ENCODE measurements at places on chromosomes 13 and 19. TPM values are rescaled to one million over a fixed set of nuclear protein-coding genes. Genes with fewer than 3 reads are reported as not detected.

PRODH2 gene
- not detected for total RNA-seq

TRPC4 gene
- total RNA-seq: 0.28 TPM

SPTBN4 gene
- 2.3 TPM for total RNA-seq

PALM gene
- total RNA-seq: 105 TPM

CD22 gene
- total RNA-seq: 0.28 TPM

OBI1 gene
- total RNA-seq: 14.1 TPM

ADGRE2 gene
- not detected for total RNA-seq

DNA sequence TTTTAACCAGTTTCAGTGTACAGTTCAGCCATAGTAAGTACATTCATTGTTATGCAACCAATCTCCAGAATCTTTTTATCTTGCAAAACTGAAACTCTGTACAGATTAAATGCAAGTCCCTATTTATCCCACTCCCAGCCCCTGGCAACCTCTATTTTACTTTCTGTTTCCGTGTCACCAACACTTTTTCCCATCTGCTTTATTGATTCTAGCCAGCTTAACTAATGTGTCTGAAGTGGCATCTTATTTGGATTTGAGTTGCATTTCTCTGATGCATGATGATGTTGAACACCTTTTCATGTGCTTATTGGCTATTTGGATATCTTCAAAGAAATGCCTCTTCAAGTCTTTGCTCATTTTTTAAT, 18.9 kb downstream of the SPATA13 start:
- H3K4me1 ChIP-seq: no peaks in the 10 kb centered on the region
- H3K27me3 ChIP-seq: no peaks in the 10 kb centered on the region
- no peaks in the 10 kb centered on the region for H3K36me3 ChIP-seq
- no peak for DNase-seq

DNA sequence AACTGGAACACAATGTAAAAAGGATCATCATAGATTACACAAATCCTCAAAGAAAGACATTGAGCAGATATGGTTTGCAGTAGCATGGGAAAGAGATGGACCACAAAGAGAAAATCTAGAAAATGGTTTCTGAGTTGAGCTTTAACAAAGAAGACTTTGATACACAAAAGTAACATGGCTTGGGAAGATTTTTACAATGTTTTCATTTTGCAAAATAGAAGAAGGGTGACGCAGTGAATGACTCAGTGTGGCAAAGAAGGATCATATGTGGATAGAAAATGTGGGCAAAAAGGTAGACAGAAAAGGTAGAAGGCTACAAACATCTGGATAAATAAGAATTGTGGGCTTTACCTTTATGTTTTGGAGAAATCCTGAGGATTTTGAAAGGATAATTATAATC, 1220.5 kb downstream of the PCDH17 start:
- no peak overlapping the region for H3K4me3 ChIP-seq
- DNase-seq: no peak
- H3K36me3 ChIP-seq: no peaks in the 10 kb centered on the region
- H3K4me1 ChIP-seq: peaks cover 10% of the 10 kb centered on the region

DNA sequence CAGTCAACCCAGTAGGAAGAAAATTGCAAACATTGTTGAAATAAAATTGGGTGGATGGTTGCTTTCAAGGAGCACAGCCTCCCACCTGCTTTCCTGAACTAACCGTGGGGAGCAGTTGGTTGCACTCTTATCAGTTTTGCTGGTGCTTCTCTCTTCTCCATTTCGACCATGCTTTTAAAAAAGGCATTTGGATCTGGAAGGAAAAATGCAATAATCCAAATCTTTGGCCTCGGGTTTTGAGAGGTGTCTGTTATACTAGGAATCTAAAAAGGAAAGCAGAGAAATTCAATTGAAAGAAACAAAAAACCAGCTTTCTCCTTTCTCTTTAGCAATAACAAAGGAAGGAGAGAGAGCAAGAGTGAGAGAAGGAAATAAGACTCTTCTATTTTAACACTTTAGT, 113.6 kb upstream of the ARGLU1 start:
- no peak overlapping the region for H3K27ac ChIP-seq
- no peak for DNase-seq
- no peak overlapping the region for H3K4me3 ChIP-seq
- H3K27me3 ChIP-seq: no peaks in the 10 kb centered on the region
- H3K36me3 ChIP-seq: no peaks in the 10 kb centered on the region
- H3K4me1 ChIP-seq: no peaks in the 10 kb centered on the region

- H3K36me3 ChIP-seq: peaks cover 32% of the 10 kb centered on the region
- H3K4me1 ChIP-seq: no peaks in the 10 kb centered on the region
- H3K27me3 ChIP-seq: no peaks in the 10 kb centered on the region
- no peak for DNase-seq
- H3K4me3 ChIP-seq: no peak overlapping the region
- H3K27ac ChIP-seq: no peak overlapping the region
These were observed 22.0 kb downstream of the MIER2 start for GRCh38 chr19:322616-323015.

- peaks cover 36% of the 10 kb centered on the region for H3K27me3 ChIP-seq
- H3K4me3 ChIP-seq: peak overlapping the region; percentile 68
- no peak for DNase-seq
These were observed 1.1 kb upstream of the PRKCG start for GRCh38 chr19:53880711-53881481.

GRCh38 chr19:53471916-53472315, 4.4 kb downstream of the ZNF813 start:
- H3K36me3 ChIP-seq: no peaks in the 10 kb centered on the region
- H3K4me1 ChIP-seq: peaks cover 17% of the 10 kb centered on the region
- H3K27me3 ChIP-seq: no peaks in the 10 kb centered on the region

DNA sequence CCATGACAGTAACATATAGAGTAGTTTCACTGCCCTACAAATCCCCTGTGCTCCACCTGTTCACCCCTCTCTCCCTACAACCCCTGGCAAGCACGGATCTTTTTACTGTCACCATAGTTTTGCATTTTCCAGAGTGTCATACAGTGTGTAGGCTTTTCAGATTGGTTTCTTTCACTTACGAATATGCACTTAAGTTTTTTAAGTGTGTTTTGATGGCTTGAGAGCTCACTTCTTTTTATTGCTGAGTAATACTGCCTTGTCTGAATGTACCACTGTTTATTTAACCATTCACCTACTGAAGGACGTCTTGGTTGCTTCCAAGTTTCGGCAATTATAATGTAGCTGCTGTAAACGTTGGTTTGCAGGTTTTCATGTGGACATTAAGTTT, 175.1 kb downstream of the ITGBL1 start:
- no peaks in the 10 kb centered on the region for H3K4me1 ChIP-seq
- no peak overlapping the region for H3K4me3 ChIP-seq
- H3K27ac ChIP-seq: no peak overlapping the region
- DNase-seq: no peak
- no peaks in the 10 kb centered on the region for H3K27me3 ChIP-seq

DNA sequence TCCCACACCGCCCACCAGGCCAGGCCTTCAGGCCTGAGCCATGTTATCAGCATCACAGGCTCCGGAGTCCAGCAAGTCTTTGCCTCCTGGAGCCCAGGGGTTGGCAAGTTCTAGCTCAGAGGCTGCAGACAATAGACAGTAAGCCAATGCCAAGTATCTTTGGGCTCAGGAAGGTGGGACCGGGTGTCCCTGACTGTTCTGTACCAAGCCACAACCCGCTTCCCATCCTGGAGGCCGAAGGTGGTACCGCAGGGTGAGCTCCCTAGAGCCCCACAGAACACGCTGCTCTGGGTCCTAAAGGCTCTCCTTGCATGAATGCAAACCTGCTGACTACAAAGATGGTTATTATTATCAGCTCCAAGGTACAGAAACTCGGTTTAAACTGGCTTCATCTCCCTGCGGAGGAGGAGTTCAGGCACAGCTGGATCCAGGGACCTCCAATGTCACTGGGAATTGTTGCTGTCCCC, 5.5 kb upstream of the FSTL3 start:
- no peak overlapping the region for H3K4me3 ChIP-seq
- H3K36me3 ChIP-seq: no peaks in the 10 kb centered on the region
- H3K27me3 ChIP-seq: no peaks in the 10 kb centered on the region
- no peak overlapping the region for H3K27ac ChIP-seq
- DNase-seq: no peak

- no peak for DNase-seq
- no peak overlapping the region for H3K4me3 ChIP-seq
- H3K27me3 ChIP-seq: peaks cover 100% of the 10 kb centered on the region
These were observed 31.4 kb downstream of the NFIX start for GRCh38 chr19:13026462-13027370.

- peak overlapping the region; percentile 96 for H3K4me3 ChIP-seq
- H3K27me3 ChIP-seq: no peaks in the 10 kb centered on the region
- H3K36me3 ChIP-seq: peaks cover 18% of the 10 kb centered on the region
- no peak for DNase-seq
These were observed 2.0 kb downstream of the CDC34 start for GRCh38 chr19:533364-534058.

GRCh38 chr19:45785781-45786532, 3.7 kb upstream of the DMPK start:
- no peaks in the 10 kb centered on the region for H3K27me3 ChIP-seq
- no peak overlapping the region for H3K4me3 ChIP-seq
- DNase-seq: no peak
- H3K36me3 ChIP-seq: peaks cover 26% of the 10 kb centered on the region

DNA sequence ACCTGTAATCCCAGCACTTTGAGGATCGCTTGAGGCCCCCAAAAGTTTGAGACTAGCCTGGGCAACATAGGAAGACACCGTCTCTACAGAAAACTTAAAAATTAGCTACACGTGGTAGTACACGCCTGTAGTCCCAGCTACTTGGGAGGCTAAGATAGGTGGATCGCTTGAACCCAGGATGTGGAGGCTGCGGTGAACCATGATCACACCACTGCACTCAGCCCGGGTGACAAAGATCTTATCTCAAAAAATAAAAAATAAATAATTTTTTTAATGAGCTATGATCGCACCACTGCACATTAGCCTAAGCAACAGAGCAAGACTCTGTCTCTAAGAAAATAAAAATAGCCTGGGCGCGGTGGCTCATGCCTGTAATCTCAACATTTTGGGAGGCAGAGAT, 6.6 kb downstream of the RCBTB2 start:
- DNase-seq: no peak
- no peak overlapping the region for H3K27ac ChIP-seq
- no peaks in the 10 kb centered on the region for H3K4me1 ChIP-seq
- no peaks in the 10 kb centered on the region for H3K27me3 ChIP-seq
- no peaks in the 10 kb centered on the region for H3K36me3 ChIP-seq

- H3K4me3 ChIP-seq: no peak overlapping the region
- DNase-seq: peak; percentile 39
- H3K27ac ChIP-seq: no peak overlapping the region
- no peaks in the 10 kb centered on the region for H3K36me3 ChIP-seq
- H3K27me3 ChIP-seq: no peaks in the 10 kb centered on the region
- peaks cover 11% of the 10 kb centered on the region for H3K4me1 ChIP-seq
These were observed 91.9 kb upstream of the MBNL2 start for GRCh38 chr13:97130190-97130589.

DNA sequence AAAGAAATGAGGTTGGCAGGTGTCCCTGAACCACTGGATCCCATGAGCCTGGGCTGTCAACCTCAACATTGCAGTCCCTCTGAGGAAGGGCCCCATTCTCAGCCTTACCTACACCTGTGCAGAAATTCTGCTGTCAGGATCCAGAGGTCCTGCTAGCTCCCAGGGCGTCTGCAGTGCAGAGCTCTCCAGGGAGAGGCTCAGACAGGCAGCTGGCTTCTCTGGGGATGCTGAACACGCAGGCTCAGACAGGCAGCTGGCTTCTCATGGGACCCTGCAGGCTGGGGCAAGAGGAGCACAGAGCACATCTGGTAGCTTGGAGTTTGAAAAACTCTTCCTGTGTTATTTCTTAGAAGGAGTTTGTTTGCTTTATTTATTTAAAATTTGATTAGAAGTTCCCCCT, 50.9 kb downstream of the TMEM255B start:
- DNase-seq: no peak
- H3K4me3 ChIP-seq: no peak overlapping the region

- no peaks in the 10 kb centered on the region for H3K36me3 ChIP-seq
- no peak within 1 kb of the TSS for H3K27ac ChIP-seq
- no peaks in the 10 kb centered on the region for H3K4me1 ChIP-seq
- H3K27me3 ChIP-seq: peaks cover 7% of the 10 kb centered on the region
- no peak within 1 kb of the TSS for H3K4me3 ChIP-seq
- DNase-seq: no peak
These were observed at the start of gene LILRB5 for GRCh38 chr19:54257116-54257480. TSS of gene LILRB5 (minus strand) at chr19:54257273. CDS start at chr19:54257193, 80 bp downstream.

DNA sequence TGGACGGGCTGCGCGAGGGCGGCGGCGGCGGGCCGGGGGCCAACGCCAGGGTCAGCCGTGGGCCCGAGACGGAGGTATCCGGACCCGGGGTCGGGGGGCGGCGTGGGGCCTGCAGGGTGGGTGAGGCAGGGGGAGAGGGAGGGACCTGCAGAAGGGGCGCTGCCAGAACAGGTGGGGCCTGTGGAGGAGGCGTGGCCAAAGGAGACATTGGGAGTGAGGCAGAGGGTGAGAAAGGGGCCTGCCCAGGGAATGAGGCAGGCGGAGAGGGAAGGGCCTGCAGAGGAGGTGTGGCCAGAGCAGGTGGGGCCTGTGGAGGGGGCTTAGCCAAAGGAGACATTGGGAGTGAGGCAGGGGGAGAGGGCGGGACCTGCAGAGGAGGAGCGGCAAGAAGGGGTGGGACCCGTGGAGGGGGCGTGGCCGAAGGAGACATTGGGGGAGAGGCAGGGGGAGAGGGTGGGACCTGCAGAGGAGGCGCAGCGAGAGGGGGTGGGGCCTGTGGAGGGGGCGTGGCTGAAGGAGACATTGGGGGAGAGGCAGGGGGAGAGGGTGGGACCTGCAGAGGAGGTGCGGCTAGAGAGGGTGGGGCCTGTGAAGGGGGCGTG, 4.2 kb downstream of the PRR36 start:
- H3K27me3 ChIP-seq: peaks cover 31% of the 10 kb centered on the region
- peak overlapping the region; percentile 78 for H3K27ac ChIP-seq
- H3K4me1 ChIP-seq: peaks cover 6% of the 10 kb centered on the region
- no peak for DNase-seq
- no peaks in the 10 kb centered on the region for H3K36me3 ChIP-seq
- H3K4me3 ChIP-seq: peak overlapping the region; percentile 40

DNA sequence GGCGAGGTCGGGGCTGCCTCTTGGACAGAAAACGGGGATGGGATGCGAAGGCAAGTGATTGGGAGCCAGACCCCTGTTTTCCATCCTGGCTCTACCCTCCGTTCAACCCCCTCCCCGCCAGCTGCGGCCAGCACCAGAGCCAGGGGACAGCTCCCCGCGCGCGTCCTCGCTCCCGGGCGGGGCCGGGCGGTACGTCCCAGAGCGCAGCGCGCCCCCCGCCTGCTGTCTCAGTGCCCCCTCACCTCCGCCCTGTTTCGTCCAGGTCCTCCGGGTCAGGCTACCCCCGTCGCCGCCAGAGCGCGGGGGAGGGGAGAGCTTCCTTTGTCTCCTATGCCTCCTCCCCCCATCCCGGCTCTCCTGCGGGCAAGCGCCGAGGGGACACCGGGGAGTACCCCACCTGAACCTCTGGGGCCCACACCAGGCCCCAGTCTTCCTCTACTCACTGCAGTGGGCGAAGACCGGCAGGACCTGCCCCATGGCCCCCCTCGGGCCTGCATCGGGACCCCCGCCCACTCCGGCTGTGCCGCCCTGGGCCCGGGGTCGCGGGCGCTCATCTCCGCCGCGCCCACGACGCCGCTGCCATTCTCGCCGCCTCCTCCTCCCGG, 396 bp downstream of the RTN2 start:
- peak overlapping the region; percentile 32 for H3K27ac ChIP-seq
- H3K36me3 ChIP-seq: no peaks in the 10 kb centered on the region
- no peaks in the 10 kb centered on the region for H3K4me1 ChIP-seq
- H3K27me3 ChIP-seq: peaks cover 25% of the 10 kb centered on the region
- DNase-seq: peak; percentile 28

GRCh38 chr13:102195566-102196462, 206.0 kb downstream of the FGF14 start:
- no peak overlapping the region for H3K4me3 ChIP-seq
- no peaks in the 10 kb centered on the region for H3K4me1 ChIP-seq
- no peaks in the 10 kb centered on the region for H3K36me3 ChIP-seq

- H3K4me1 ChIP-seq: no peaks in the 10 kb centered on the region
- H3K27me3 ChIP-seq: peaks cover 25% of the 10 kb centered on the region
- no peak overlapping the region for H3K4me3 ChIP-seq
- no peak for DNase-seq
These were observed 3.7 kb downstream of the TINCR start for GRCh38 chr19:5563935-5564612.

All from cardiac muscle cell (in vitro differentiated cells and primary cell).